ENCODE measurements at places on chromosomes 7 and 10.

DNA sequence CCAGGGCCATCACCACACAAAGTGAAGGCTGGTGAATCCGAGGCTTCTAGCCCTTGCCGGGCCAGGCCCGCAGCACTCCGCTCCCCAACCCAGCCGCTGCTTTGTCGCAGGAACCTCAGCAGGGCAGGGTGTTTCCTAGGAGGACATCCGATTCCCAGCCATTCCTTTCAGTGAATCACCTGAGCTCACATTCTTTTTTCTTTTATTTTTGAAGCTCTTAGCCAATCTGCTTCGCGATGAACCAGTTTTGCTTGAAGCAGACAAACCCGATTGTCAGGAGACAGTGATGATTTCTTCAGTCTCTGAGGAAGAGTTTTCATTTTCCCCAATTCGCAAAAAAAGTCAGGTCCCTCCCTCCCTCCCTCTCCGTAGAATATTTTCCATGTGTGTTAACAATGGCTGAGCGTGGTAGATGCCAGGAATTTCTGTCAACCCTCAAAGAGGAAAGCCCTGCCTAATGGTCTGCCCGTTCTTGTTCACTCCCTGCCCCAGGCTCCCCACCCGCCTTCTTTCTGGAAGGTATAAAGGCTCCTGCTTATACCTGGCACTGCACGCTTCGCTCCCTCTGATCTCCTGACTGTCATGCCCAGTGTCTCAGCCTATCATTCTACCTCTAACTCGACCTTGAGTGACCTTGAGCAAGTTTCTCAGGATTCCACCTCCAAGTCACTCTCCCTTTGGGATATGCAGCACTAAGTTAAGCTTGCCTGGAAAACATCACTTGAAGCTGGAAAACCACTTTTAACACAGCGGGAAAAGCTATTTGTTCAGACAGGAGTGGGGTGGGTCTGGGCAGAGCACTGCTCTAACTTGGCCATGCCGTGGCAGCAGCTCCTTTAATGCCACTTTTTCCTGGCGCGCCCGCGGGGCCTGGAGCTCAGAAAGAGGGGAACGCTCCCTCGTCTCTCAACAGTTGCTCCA lies 35.1 kb downstream of the EGFR start:
- no peak for DNase-seq

DNA sequence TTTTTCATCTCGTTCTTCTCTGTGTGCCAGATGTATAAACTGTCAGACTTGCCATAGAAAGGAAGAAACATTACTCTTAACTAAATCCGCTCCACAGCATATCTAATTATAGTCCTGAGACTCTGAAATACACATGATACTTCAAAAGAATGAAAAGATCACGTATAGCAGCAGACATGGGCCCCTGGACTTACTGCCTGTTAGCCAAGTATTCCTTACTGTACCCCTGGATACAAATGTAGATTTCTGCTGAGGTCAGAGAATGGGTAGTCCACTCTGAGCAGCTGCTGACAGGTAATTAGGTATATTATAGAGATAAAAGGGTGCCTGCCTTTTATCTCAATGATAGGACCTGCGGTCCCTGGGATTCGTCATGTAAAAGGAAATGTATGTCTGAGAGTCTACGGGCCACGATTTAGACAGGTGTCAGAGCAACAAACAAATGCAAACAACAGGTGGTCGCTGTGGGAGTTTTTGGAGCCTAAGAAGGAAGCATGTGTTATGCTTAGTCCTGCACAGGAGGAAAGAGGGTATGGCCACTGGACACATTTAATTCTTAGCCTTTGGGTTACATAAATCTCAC lies 69.4 kb downstream of the VOPP1 start:
- DNase-seq, result no peak

DNA sequence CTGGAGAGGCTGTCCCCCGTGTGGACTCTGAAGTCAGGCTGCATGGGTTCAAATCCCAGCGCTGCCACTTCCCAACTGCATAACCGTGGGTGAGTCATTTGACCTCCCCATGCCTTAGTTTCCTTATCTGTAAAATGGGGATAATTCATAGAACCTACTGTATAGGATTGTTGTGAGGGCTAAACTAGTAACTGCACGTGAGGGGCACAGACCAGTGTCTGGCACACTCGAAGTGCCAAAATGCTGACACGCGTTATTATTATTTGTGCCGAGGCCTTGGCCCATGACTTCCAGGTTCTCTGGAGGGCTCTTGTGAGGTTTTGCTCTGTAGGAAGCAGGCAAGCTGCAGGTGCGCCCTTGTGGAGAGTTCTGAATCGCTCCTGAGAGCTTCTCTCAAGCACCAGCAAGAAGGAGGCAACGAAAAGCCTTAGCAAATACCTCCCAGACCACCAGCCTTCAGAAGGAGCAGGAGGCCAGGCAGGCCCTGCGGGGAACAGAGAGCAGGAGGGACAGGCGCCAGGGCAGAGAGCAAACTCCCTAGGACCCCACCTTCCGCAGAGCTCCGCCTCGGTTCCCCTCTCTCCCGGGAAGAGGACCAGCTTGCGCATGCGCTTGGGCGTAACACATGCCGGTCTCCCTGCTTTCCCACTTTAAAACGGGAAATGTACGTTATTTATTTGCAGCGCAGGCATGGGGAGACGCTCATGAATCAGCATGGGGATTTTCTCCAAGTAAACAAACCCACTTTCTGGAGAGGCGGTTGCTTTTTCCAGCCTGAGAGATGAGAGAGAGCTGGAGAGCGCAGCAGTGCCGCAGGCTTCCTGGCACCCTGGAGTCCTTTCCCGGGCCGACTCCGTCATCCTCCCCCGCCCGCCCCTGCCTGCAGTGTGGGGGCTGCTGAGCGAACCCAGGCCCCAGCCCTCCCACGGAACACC lies 39.6 kb downstream of the SORCS3 start:
- DNase-seq, result no peak

- DNase-seq, result no peak
These were observed 105.6 kb downstream of the TPK1 start for GRCh38 chr7:144730224-144730623.

GRCh38 chr7:138974103-138974502 lies 7.1 kb downstream of the KIAA1549 start:
- no peak for DNase-seq

- DNase-seq, result no peak
These were observed 51.9 kb downstream of the PLPP4 start for GRCh38 chr10:120508966-120509365.

DNA sequence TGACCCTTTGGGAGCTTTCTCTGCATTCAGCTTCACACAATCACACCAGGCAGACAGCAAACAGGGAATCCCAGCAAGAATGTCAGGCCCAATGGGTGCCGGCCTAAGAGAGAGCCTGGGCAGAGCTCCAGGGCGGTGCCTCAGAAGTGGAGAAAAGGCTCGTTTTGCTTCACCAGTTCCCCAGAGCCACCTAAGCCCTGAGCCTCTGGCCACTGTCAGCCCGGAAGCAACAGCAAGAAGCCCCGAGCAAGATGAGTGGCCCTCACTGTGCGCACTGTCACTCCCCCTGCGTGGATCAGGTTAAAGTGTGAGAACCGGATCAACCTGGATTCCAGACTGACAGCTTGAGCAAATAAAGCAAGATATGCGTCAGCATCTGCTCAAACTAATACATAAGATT lies 14.7 kb downstream of the CNPY1 start:
- no peak for DNase-seq

DNA sequence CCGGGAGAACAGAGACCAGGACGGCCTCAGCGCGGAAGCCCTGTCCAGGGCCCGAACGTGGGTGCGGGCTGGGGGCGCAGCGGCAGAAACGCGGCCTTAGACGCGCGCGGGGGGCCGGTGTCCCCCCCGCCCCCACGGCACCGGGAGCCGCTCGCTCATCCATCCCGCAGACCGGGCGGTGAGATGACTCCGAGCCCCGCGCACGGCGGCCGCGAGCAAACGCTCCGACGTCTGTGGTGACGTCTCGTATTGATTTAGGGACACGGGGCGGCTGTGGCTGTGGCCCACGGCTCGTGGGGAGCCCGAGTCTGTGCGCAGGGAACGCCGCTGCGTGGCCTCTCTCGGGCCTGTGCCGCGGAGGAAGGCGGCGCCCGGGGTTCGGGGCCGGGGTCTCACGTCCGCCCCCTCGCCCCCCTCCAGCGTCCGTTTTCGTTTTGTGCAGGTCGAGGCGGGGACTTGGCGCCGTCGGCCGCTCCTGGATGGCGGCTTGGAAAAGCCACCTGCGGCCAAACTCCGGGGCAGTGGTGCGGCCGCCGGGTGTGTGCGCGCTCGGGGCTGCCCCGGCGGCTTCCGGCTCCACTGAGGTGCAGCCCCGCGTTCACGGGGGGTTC lies 1.0 kb upstream of the NKX6-2 start:
- DNase-seq, result peak; percentile 91

DNA sequence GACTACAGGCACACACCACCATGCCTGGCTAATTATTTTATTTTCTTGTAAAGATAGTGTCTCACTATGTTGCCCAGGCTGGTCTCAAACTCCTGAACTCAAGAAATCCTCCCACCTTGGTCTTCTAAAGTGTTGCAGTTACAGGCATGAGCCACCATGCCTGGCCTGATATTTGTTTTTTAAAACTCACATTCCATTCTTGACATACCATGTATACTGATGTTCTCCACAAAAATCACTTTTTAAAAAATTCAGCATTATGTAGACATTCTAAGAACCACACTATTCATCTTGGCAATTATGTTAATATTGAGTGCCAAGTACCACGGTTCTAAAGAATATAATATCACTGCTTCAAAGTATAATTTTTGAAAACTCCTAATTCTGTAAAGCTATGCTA lies 43.5 kb downstream of the IDE start:
- no peak for DNase-seq

GRCh38 chr10:81828251-81828650 lies 46.7 kb upstream of the NRG3 start:
- DNase-seq, result no peak

- peak; percentile 59 for DNase-seq
These were observed 8.5 kb upstream of the KNDC1 start for GRCh38 chr10:133151543-133151972.

DNA sequence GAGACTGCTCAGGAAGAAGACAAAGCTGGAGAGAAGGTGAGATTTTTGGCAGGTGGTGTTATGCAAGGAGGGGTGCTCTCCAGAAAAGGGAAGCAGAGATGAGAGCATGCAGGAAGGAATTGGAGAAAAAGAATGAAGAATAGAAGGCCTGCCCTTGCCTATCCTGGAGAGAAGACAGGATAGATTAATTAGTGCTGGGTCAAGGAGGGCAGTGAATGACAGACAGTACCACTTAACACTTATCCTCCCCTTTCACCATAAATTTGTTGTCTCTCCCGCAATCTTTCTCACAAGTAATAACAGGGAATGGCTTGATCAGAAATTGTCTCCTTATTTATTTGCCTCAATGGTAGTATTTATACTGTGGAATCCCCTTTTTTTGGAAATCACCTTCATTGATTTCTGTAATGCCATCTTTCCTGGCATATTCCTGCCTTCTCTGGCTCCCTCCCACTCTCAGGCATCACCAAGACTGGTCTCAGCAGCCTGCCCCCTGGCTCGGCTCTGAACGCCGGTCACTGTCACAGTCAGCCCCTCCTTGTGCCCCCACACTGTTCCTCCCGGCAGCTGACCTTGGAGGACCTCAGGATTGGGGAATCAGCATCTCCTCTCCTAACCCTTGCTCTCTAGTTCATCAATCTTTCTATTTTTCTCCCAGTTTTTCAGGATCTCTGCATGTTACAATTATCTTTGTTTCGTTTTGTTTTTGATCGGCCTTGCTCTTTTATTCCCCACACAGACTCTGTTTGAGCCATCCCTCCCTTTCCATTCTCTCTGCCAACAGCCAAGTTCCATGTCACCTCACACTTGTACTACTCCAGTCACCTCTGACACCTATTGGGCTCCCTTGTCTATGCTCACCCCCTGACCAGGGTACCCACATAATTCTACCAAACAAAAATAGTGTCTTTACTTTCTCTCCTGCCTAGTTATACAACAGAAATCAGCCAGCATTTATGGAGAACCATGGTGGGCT lies 294.2 kb downstream of the PLXDC2 start:
- no peak for DNase-seq

DNA sequence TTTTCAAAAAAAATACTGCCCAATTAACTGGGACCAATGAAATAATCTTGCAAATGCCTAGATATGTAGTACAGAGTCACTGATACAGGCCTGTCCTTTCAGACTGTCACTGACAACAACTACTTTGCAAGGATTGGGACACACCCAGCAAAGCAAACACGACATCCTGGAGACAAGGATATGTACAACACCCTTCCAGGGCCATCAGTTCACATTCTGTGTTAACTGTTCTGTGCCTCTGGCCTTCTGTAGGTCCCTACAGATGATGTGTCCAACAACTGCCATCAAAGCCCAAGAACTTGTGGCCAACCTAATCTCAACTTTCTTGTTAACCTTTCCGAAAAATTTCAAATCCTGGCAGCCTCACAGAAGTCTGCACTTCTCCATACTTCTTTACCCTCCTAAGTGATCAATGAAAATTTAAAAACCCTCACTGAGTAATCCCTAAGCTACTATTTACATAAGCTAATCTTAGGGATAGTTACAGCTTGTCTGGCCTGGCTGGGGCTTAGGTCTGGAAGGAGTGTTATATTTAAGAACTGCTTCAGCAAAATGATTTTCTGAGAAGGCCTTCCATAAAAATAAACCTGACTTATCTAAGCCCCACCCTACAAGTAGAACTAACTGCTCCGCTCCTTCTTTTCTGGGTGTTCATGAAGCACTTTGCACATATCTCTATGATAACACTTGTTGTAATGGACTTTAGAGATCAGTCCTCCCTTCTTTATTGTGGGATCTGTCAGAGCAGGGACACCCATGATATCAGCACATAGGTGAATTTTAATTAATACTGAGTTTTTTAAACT lies 21.0 kb downstream of the COBL start:
- DNase-seq, result no peak

GRCh38 chr10:122352817-122353525 lies 21.5 kb upstream of the PLEKHA1 start:
- no peak for DNase-seq

DNA sequence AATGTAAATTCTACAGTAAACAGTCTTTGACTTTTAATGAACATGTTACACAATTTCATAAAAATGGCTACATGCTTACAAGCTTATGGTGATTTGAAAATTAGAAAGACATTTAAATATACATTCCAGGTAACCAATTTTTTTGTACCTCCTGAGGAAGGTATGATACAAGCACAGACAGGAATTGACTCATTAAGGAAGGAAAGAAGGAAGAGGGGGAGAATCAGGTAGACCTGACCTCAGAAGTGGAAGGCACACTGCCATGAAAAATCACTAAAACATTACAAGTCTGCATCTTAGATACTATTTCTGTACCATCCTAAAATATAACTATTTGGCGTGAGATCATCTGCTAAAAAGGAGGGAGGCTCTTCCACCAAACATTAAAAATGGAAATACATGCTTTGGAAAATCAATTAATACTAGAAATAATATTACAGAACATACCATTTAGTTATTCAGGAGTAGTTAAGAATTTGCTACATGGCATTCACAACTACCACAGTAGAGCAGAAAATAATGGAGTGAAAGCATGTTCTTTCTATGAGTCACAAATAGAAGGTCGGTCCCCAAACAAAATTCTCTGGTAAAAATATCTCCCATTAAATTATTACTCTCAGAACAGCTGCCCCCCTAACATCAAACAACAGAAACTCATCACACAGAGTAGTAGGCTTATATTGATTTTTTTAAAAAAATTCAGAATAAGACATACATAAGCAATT lies 15.2 kb downstream of the RAB11FIP2 start:
- no peak for DNase-seq
